ENCODE measurements at places on chromosomes 2 and 18.
A peak's percentile ranks its signal among the peaks of the same experiment; 100 is the strongest.

DNA sequence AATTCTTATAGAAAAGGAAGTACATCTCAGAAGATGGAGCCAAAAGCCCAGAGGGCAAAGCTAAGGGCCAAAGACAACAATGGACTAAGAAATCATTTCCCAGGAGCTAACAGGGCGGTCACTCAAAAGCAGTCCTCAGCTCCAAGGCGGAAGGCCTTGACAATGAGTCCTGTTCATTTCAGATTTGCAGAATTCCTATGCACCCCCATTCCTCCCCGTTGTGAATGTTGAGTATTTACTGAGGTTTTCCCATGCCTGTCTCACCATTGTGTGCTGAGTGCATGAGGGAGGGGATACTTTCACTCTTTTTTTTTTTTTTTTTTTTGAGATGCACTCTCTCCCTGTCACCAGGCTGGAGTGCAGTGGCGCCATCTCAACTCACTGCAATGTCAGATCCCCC is 18.8 kb upstream of the DTNB start:
- DNase-seq: no peak

- DNase-seq: no peak
Measured at GRCh38 chr2:207892716-207893402, 123.2 kb upstream of the FZD5 start.

GRCh38 chr2:23541503-23542229 is 156.7 kb downstream of the KLHL29 start:
- DNase-seq: no peak

GRCh38 chr2:60445684-60446179 is 107.7 kb downstream of the BCL11A start:
- peak; percentile 47 for DNase-seq

DNA sequence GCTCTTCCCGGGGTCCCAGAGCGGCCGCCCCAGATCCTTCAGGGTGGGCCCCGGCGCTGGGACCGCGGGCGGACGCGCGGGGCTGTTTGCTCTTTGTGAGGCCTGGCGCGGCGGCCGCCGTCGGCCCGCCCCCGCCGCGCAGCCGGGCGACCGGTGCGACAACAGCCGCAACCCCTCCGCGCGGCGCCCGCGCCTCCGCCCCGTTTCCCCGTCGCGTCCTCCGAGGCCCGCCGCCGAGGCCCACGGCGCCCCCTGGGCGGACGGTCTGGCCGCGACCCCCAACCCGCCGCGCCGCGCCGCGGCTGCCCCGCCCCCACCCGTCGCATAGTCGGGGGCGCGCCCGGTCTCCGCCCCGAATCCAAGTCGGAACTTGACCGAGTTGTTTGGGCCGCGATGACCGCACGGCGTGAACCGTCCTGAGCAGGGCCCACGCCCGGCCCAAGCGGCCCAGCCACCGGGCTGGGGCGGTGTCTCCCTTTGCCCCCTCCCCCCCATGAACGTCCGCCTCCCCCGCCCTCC is 448 bp downstream of the YPEL5 start:
- DNase-seq: no peak

- peak; percentile 81 for DNase-seq
Measured at GRCh38 chr2:25528173-25528572, 145.2 kb downstream of the DTNB start.

GRCh38 chr2:110897966-110898365 is 165.6 kb downstream of the ACOXL start:
- DNase-seq: no peak

DNA sequence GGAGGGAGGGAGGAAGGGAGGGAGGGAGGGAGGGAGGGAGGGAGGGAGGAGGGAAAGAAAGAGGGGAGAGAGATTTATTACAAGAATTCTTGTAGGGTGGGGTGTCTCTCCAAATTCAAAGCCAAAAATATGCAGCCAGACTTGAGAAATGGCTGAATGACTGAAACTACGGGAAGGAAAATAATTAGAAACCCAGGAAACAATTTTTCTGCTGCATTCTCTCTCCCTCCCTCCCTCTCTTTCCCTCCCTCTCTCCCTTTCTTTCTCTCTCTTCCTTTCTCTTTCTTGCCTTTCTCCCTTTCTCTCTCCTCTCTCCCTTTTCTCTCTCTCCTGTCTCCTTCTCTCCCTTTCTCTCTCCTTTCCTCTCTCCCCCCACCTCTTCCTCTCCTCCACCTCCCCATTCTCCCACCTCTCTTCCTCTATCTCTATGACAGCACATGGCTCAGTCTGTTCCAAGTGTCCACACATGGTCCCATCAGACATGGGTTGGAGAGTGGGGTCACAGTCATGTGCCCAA is 218.7 kb downstream of the C1D start:
- DNase-seq: no peak

GRCh38 chr2:59892398-59892797 is 661.1 kb downstream of the BCL11A start:
- DNase-seq: no peak

DNA sequence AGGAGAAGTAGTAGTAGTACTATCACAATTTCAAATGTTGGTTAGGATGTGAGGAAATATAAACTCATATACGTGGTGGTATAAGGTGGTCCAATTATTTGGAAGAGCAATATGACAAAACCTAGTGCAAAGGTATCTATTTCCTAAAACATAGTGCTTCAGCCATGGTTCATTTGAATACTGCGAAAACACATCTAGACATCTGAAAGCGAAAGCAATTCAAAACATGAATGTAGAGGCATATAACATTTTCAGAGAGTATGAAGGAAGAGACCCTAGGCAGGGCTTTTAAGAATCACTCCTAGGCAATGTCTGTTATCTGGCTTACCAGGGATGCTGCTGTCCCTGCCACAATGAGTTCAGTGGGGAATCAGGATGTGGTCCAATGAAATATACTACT is 1085.8 kb downstream of the TDRD15 start:
- no peak for DNase-seq

- DNase-seq: no peak
Measured at GRCh38 chr2:51795248-51795888, 763.4 kb upstream of the NRXN1 start.

- no peak for DNase-seq
Measured at GRCh38 chr2:86253424-86253823, 54.2 kb downstream of the MRPL35 start.

GRCh38 chr2:28273751-28274150 is 118.9 kb upstream of the FOSL2 start:
- no peak for DNase-seq

DNA sequence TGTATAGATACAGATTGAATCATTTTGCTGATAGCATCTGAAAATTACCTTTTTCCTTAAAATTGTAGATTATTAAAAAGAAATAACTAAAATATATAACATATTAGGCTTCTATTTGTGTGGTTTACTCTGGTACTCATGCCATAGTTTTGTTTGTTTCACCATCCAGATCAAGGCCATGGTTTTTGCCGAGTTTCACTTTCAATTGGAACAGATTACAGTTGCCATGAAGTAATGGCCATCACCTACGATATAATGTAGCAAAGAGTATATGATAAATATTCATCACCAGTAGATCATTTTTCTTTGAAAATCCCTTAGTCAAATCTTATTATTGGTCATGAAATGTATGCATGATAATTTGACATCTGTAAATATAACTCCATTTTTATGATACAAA is 11.9 kb upstream of the DNAH7 start:
- no peak for DNase-seq
